ENCODE measurements at places on chromosomes 12 and 14. TPM values are rescaled to one million over a fixed set of nuclear protein-coding genes. Genes with fewer than 3 reads are reported as not detected.
A peak's percentile ranks its signal among the peaks of the same experiment; 100 is the strongest.

GRCh38 chr12:25124493-25124892 lies 70.5 kb downstream of the DNAI7 start:
- DNase-seq: no peak

DNA sequence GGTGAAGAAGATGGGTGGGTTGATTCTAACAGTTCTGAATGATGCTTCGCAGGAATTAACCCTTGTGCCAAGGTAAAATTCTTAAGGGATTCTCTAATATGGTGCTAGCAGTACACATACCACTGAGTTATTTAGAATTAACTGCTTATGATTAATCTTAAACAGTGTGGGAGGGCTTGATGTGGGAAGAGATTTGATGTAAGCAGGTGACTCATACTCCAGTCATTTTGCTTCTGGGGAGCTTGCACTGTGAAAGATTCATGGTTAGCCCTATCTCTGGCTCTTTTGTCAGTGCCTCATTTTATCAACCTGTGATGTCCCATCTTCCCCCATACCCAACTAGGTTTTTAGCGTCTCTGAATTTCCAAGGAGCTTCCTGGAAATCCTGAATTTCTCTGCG lies 83.8 kb downstream of the NRXN3 start:
- no peak for DNase-seq

DNA sequence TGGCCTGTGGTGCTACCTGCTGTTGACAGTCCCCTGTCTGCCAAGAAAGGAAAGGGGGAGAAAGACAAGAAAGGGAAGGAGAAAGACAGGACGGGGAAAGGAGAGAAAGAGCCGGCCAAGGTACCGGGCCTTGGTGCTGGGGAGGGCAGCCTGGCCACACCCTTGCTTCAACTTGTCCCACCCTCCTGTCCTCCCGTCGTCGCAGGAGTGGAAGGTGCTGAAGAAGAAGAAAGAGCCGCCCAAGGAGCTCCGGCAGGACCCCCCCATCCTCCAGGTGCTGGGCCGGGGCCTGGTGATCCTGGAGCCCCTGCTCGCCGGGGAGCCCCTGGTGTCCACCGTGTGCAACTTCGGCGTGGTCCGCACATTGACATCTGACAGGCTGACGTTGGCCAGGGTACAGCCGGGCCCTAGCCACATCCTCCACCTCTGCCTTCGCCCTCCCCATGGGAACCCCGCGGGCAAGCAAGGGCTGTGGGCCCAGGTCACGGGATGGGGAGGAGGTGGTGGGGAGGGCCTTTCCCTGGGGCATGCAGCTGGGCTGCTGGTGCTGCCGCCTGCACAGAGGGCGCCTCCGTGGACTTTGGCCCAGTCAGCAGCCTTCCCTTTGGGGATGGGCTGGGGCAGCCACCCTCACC lies 2.9 kb upstream of the B3GNT4 start:
- DNase-seq: no peak

DNA sequence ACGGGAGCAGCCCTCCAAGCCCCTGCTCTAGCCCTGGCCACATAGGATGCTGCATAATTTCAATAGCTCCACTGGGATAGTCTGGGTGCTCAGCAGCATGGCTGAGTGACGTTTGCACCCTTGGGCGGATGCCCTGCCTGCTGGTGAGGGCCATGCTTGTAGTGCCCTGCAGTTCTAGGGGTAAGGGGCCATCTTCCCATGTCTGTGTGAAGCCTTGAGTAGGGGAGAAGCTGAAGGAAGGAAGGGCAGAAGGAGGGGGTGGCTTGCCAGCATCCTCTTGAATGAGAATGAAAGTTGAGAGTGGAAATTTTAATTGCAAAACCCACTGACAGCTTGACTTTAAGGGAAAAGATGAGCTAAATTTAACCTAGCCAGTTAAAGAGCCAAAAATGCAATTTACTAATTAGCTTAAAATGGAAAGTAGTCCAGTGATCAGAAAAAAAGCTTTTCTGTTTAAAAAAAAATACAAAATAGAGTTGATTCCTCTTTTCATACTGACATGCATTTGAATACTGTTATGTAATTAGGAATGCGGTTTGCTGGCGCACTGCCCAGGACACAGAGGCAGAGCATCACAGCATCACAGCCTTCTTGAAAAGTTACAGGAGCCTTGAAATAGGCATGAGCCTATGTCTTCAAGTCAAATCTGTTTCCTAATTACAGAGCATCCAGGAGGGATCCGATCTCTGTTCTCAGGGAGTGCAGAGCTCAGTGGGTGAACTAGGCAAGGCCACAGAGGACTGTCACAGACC lies 18.5 kb upstream of the EML1 start:
- no peak for DNase-seq

GRCh38 chr14:50045837-50046236 lies 70.5 kb downstream of the VCPKMT start:
- DNase-seq: no peak

- DNase-seq: no peak
Observed at GRCh38 chr12:130465046-130465445, 127.4 kb downstream of the PIWIL1 start.

- no peak for DNase-seq
Observed at GRCh38 chr12:15677228-15677627, 112.0 kb downstream of the EPS8 start.

DNA sequence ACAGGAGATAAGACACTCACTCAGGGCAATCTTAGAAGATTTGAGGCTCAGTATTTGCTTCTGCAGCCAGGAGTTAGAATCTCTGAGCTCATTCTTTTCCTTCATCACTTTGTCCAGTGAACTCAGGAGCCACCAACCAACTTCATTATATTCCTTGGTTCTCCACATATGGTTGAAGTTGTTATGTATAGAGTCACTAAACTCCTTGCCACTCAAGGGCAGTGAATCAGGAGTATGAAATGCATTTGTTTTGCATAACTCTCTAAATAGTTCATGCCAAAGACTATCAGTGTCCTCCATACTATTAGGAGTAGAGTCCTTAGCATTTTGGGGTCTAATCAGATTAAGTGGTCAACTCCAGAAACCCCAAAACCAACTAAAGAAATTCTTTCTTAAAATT lies 150.6 kb downstream of the CCDC59 start:
- no peak for DNase-seq

DNA sequence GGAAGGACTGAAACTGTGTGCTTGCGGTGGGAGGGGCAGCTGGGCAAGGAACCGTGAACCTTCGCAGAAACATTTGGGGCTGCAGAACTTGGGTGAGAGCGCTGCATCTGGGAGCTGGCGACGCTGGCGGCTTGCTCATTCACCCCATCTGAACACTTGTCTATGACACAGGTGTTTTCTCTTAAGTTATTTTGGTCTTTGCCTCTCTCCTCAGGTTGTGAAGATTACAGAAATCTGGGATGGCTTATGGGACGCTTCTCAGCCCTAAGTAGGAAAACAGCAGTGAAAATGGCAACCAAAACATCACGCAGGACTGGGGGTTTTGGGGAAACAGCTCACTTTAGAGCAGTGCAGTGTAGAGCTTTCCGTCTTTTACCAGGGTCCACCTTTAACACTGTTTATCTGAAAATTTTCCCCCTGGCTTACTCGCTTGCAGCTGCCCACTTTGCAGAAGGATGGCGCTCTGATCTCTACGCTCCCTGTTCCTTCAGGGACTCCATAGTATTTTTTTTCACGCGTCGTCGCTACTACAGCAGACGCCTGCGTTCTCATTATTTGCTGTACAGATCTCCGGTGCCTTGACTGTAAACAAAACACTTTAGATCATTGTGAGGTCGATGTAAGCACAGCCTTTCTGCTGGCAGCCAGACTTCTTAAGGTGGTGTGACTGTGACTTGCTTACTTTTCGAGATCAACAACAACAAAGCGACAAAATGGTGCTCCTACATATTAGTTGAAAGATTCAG lies 2.7 kb upstream of the CDKN1B start:
- DNase-seq: no peak

GRCh38 chr14:50037852-50038251 lies 78.5 kb downstream of the VCPKMT start:
- no peak for DNase-seq

DNA sequence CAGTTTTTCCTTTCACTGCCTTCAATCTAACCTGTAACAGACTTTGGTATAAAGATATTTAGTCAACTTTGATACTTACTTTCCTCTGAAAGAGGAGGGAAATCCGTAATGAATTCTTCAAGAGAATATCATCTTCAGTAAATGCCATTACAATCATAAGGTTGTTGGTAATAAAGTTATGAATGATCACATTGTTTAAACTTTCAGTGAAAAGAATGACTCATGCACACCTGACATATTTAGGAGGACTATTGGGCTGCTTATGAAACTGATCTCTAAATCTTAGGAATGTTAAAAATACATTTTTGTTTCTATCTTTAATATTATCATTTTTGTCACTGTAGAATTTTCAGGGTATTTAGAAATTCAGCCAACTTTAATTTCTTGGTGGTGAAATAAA lies 474.7 kb downstream of the SLC16A7 start:
- no peak for DNase-seq

- DNase-seq: no peak
Observed at GRCh38 chr12:52432559-52433207, 1.5 kb downstream of the KRT75 start.

- no peak for DNase-seq
Observed at GRCh38 chr12:30756074-30756473, 1.3 kb upstream of the CAPRIN2 start.

GRCh38 chr12:64186789-64187188 lies 35.3 kb downstream of the KICS2 start:
- DNase-seq: no peak

GRCh38 chr14:95477411-95478269 lies 38.8 kb downstream of the SYNE3 start:
- DNase-seq: no peak

GRCh38 chr14:51410897-51411296 lies 170.8 kb downstream of the TMX1 start:
- no peak for DNase-seq

DNA sequence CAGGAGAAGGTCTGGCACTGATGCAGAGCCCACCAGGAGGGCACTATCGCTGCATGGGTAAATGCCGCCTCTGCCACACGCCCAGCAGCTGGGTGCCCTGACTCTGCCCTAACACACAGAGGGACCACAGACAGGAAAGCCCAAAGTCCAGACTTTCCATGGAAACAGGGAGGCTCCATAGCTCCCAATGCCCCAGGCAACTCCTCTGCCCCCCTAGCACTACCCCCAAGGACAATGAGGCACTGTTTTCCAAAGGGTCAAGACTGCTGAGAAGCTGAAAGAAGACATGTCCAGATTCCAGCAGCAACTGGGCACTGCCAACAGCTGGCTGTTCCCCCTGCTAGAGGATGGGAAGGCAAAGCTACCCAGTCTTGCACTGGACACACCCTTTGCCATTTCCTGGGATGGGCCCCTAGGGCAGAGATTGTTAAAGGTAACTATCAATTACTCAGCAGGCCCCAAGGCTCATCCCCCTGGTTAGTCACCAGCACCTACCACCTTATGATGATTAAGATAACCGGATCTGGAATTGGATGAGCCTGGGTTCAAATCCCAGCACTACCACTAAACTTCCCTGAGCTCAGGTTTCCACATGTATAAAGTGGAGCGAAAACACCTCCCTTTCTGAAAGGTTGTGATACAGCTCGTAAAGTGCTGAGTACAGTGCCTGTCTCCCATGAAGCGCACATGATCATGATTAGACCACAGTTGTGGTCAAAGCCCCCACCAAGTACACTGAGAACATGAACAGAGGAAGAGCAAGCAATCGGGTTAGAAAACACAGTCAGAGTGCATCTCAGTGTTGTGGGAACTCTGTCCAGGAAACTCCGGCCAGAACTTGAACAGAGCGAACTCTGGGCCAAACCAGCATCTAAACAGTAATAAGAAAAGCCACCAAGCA lies 3.3 kb downstream of the PXN start:
- peak; percentile 47 for DNase-seq

- DNase-seq: no peak
Observed at GRCh38 chr14:68554231-68554630, 238.6 kb downstream of the ZFP36L1 start.

DNA sequence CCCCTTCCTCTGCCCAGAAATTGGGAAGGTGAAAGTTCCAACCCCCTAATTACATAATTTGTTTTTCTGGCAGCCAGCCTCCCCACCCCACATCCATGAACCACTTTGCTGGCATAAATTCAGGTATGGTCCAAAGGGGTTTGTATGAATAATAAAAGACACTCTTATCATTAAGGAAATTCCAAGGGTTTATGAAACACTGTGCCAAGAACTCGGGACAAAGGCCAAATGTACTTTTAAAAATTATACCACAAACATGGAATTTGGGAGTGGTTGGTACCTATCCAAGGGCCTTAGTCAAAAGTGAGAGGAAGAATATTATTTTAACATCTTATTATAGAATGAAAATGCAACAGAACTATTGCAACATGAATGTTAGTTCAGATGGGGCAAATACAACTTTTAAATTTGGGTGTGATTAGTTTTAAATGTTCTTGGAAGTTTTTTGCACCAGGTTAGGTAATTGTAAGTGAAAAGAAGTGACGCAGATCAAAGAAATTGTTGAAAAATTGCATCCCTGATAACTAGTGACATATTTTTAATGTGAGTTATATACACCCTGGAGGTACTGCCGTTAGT lies 217.8 kb downstream of the TMEM117 start:
- DNase-seq: no peak

DNA sequence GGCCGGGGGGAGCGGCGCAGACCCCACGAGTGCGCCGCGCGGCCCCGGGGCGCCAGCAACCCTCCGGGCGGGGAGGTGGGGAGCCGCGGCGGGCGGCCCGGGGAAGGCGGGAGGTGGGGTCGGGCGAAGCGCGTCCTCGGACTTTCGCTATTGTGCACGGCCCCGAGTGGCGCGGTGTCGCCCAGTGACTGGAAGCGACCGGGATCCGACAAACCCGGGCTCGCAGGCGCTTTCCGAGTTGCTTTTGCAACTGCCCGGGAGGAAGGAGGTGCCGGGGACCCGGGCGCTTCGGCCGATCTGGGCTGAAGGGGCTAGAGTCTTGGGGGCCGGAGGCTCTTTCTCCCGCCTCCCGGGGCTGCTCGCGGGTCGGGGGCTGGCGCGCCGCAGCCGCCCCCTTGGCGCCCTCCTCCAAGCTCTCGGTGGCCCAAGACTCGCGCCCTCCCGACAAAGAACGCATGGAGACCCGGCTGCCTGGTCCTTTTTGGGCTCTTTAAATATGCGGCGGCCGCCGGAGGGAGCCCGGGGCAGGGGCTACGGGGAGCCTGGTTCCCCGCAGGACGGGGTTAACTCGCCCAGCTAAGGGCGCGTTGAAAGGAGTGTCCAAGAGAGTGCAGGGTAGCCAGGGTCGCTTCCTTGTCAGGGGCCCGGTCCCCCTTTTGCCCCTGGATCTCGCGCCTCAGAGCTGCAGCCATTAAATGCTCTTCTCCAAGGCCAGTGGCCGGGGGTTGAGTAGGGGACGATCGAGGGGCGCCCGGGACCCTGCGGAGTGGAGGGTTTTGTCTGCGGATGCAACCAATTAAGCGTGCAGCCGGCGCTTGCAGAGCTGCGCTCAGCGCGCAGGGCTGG lies 1.4 kb downstream of the HMGA2 start:
- no peak for DNase-seq

KRT73 gene
- not detected for total RNA-seq

C12orf60 gene
- total RNA-seq: 2.4 TPM

RD3L gene
- total RNA-seq: not detected

CLEC4C gene
- total RNA-seq: not detected

COX8C gene
- total RNA-seq: not detected

CLEC9A gene
- not detected for total RNA-seq

PRICKLE1 gene
- total RNA-seq: 24.6 TPM

IRAK3 gene
- 0.89 TPM for total RNA-seq

NAV3 gene
- total RNA-seq: 9.4 TPM
